AG04450 (cell line): ENCODE measurements at places on chromosomes 2 and 18. TPM values are rescaled to one million over a fixed set of nuclear protein-coding genes. Genes with fewer than 3 reads are reported as not detected.

- no peak for DNase-seq
Observed at GRCh38 chr2:139078376-139078775, 298.2 kb upstream of the NXPH2 start.

- DNase-seq, result no peak
Observed at GRCh38 chr18:2569338-2570207, 1.7 kb downstream of the METTL4 start.

The TUBB8B gene
- polyA plus RNA-seq, result 0.12 TPM in 1 of 2 replicates, not detected in the other

The DYTN gene
- polyA plus RNA-seq, result not detected in 2 replicates

- no peak for DNase-seq
Observed at GRCh38 chr2:2636813-2637212, 305.7 kb upstream of the MYT1L start.

DNA sequence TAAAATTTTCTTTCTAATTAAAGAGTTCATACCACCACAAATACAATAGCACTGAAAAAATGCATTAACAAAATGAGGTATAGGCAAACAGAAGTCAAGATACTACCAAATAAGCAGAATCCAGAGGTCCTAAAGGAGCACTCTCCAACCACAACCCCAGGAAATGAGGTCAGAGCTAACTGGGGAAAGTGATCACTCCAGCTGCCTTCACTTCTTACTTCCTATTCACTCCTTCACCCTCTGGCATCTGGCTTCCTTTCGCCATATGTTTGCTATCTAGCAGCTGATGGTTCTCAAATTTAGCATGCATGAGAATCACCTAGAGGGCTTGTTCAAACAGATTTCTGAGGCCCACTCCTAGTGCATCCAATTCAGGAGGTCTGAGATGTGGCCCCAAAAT is 212.6 kb upstream of the ACVR2A start:
- DNase-seq, result no peak

The CNDP1 gene
- not detected in 2 replicates for polyA plus RNA-seq

The IL18RAP gene
- 0.10 TPM in 1 of 2 replicates, not detected in the other for polyA plus RNA-seq

The ACKR3 gene
- 0.05 and 0.07 TPM in 2 replicates for polyA plus RNA-seq

The TBR1 gene
- polyA plus RNA-seq, result not detected in 2 replicates

- DNase-seq, result no peak
Observed at GRCh38 chr2:234341306-234341985, 155.4 kb downstream of the ARL4C start.

GRCh38 chr2:55949211-55949610 is 25.6 kb upstream of the EFEMP1 start:
- no peak for DNase-seq

GRCh38 chr2:81979086-81979485 is 1674.5 kb upstream of the LRRTM1 start:
- DNase-seq, result no peak

The ZC3H15 gene
- 70.6 and 107 TPM in 2 replicates for polyA plus RNA-seq

The MYL12A gene
- polyA plus RNA-seq, result 645 and 751 TPM in 2 replicates

- DNase-seq, result no peak
Observed at GRCh38 chr2:16239296-16239850, 299.0 kb downstream of the MYCN start.

DNA sequence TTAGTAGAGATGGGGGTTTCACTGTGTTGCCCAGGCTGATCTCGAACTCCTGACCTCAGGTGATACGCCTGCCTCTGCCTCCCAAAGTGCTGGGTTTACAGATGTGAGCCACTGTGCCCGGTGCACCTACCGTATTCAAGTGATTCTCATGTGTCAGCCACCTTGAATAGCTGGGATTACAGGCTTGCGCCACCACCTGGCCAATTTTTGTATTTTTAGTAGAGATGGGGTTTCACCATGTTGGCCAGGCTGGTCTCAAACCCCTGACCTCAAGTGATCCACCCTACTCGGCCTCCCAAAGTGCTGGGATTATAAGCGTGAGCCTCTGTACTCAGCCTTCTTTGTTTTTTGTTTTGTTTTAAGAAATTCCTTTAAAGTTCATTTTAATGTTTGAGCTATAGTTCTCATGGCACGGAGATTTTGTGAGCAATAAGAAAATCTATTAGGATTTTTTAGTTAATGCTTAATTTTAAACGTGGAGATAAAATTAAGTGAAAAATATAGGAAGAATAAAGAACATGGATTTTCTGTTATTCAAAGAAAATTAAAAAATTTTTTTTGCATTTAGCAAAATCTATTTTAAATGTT is 242.6 kb downstream of the PHLPP1 start:
- DNase-seq, result no peak

The ATP6V1B1 gene
- 0.57 and 0.82 TPM in 2 replicates for polyA plus RNA-seq

- DNase-seq, result no peak
Observed at GRCh38 chr2:211426240-211426639, 869.8 kb downstream of the CPS1 start.

DNA sequence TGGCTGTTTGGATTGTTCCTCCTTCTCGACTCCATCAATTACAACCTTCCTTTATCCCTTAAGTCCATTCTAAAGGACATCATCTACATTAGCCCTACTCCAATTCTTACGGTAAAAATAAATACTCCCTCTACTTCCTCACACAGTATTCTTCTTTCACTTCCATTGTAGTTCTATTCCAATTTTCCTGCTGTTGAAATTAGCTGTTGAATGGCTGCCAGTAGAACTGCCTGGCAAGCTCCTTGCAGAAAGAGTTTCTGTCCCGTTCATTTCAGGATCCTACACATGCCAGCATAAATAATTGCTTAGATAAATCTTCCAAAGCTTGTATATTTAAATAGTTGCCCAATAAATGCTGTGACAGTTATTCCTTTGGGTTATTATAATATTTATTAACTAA is 459.3 kb upstream of the TRIB2 start:
- no peak for DNase-seq

- no peak for DNase-seq
Observed at GRCh38 chr18:78303519-78304191, 676.0 kb upstream of the SALL3 start.

DNA sequence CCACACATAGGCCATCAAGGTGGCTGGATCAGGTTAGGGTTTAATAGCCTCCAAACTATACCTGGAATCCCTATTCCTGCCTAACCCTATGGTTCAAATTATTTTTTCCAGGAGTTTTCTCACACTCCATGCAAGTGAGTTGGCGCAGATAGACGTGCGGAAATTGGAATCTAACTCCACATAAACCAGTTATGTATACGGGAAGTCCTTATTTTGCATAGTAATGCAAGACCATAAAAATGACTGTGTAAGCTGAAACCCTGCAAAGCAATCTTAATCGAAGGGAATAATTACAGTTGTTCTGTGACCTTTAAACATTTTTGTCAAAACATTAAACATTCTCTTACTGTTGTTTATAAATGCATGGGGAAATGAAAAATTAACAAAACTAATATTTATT is 200.1 kb upstream of the SIX2 start:
- no peak for DNase-seq

The GAREM1 gene
- polyA plus RNA-seq, result 2.8 and 3.4 TPM in 2 replicates

GRCh38 chr2:97769308-97769707 is 55.9 kb downstream of the ZAP70 start:
- DNase-seq, result no peak

The TWSG1 gene
- polyA plus RNA-seq, result 301 and 328 TPM in 2 replicates

The SP3 gene
- polyA plus RNA-seq, result 60.6 and 71.8 TPM in 2 replicates

GRCh38 chr2:85949280-85949679 is 60.5 kb upstream of the ST3GAL5 start:
- no peak for DNase-seq

The AOX1 gene
- 5.6 and 7.9 TPM in 2 replicates for polyA plus RNA-seq

GRCh38 chr2:96548558-96549465 is 12.3 kb downstream of the ARID5A start:
- no peak for DNase-seq

The LRP2 gene
- polyA plus RNA-seq, result not detected in 2 replicates

The EHBP1 gene
- 48.2 and 68.6 TPM in 2 replicates for polyA plus RNA-seq

DNA sequence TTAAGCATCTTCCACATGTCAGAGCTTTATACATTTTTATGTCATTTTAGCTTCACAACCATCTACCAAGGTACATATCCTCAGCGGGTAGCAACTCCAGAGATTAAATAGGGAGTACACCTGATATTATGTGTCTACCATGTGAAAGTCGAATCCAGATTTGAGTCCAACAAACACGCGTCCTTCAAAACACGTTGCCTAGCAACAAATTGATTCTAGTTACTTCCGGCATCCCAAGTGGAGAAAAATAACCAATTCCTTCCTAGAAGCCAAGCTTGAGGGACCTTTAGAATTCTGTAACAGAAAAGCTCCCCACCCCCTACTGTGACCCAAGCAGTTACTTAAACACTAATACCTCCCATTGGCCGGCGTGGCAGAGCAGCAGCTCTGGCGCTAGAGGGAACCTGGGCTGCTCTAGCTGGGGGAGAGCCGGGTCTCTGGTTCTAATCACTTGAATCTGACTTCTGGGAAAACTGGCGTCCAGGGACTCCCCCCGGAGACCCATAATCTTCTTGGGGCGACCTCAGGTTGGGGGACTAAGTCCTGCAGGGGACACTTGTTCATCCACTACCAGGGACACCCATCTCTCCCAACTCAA is at the start of gene ERICH2:
TSS of gene ERICH2 (plus strand) at position 371 of the 598 bp plus-strand sequence. CDS start 304 bp downstream, outside the sequence.
- DNase-seq, result no peak

DNA sequence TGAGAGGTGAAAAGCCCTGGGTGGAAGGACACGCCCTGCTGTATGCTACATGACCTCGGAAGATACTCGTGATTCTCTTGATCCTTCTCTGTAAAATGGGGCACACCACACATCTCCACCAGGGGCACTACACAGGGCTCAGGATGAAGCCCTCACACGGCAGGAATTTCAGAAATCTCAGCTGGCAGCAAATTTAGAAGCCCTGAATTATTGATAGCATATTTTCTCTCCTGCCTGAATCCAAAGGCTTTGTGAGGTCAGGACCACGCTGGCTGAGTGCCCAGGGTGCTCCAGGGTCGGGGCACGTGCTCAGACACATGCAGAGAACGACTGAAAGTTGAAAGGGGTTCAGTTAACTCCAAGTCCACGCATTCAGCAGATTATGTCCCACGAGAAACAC is 42.1 kb upstream of the GALR1 start:
- peak; percentile 27 for DNase-seq

DNA sequence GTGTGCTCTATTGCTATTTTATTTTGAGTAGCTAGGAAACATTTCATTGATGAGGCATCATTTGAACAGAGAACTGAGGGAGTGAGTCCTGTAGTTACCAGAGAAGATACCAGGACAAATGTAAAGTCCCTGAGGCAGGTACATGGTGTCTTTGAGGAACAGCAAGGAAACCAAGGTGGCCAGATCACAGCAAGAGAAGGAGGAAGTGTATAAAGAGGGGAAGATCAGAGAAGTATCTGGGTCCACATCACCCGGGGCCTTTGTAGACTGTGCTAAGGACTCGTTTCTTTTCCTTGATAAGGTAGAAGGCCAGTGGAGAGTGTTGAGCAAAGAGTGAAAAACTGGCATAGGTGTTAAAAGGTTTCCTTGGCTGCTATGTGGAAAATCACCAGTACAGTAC is 34.8 kb upstream of the PLB1 start:
- DNase-seq, result no peak

The IL1R1 gene
- 88.8 and 102 TPM in 2 replicates for polyA plus RNA-seq

The SLC5A7 gene
- not detected in 2 replicates for polyA plus RNA-seq

DNA sequence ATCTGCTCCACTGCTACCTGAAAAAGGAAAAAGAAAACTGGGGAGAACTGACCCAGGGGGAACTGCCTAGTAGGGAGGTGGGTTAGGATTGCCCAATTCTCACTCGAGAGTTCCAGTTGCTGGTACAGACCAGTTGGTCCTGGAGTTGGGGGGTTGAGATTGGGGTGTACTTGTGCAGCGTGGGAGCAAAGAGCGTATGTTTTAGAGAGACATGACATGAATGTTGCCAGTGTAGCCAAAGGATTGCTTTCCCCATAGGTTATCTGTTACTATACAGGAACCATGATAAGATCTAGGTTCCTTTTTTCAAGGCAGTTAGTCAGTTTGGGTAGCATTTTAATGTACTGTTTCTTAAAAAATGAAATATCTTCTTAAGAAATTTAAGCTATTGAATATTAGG is 68.6 kb downstream of the APLF start:
- no peak for DNase-seq

The REG3G gene
- not detected in 2 replicates for polyA plus RNA-seq

DNA sequence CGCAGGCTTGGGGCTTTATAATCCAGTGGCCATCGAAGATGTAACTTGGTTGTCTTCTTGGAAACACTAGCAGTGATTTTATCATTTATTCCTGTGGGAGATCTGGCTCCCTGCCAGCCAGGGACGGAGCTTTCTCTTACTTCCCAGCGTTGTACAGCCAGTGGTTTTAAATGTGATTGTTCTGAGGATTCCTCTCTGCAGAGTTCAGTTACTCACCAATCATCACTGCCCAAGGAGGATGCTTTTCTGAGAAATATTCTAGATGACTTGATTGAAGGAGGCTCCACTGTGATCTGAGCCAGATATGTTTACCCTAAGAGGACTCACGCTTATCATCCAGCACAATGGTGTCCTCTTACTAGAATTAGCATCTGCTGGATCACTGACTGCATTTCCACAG is 744.3 kb downstream of the RNF144A start:
- no peak for DNase-seq

DNA sequence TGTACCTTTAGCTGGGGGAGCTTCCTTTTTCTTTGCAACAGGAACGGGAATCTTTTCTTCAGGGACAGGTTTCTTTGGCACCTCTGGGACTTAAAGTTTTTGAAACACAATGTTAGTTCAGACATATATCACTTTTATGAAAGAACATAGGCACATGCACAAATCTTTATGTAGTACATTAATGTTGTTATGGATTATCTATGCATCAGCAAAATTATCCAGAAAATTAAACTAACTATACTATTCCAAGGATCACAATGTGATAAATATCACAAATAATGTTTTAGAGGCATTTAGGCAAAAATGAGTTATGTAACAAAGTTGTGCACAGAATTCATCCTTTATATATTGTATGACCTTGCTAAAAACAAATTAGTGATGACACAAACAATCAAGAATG is 117.4 kb downstream of the TTN start:
- no peak for DNase-seq

The EFHD1 gene
- 0.05 TPM in 1 of 2 replicates, not detected in the other for polyA plus RNA-seq

- no peak for DNase-seq
Observed at GRCh38 chr18:21057112-21057511, 54.5 kb downstream of the ROCK1 start.

The CD28 gene
- not detected in 2 replicates for polyA plus RNA-seq

The RAB6C gene
- not detected in 2 replicates for polyA plus RNA-seq

DNA sequence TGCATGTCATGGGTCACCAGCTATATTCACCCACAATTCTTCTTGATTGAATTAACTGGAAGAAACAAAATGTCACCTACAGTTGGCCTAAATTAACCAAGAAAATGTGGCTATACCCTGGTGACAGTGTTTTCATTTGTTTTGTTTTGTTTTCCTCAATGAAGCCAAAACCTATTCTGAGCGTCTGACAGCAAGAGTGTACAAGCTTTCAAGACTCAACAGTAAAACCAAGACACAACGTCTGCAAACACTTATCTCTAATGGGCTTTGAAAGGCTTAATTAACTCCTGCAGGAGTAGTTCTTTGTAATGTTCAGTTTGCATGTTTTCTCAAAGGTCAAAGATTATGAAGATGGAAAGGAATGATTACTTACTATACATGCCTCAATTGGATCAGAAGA is 827.6 kb upstream of the KLHL29 start:
- DNase-seq, result no peak

- no peak for DNase-seq
Observed at GRCh38 chr2:205590759-205591158, 91.5 kb upstream of the NRP2 start.

- no peak for DNase-seq
Observed at GRCh38 chr2:31748041-31748440, 167.3 kb upstream of the SRD5A2 start.

The PRSS56 gene
- not detected in 2 replicates for polyA plus RNA-seq

- DNase-seq, result no peak
Observed at GRCh38 chr18:71966791-71967190, 577.4 kb downstream of the CBLN2 start.

GRCh38 chr2:143682436-143683055 is 553.3 kb downstream of the ARHGAP15 start:
- no peak for DNase-seq

GRCh38 chr2:129763966-129764365 is 215.5 kb upstream of the RAB6C start:
- no peak for DNase-seq
